Activated naive CD4-positive, alpha-beta T cell treated with anti-CD3 and anti-CD28 coated beads, Interleukin-2, amount 10 ng/mL, durations not matched to agents 5 hours and 36 hours (primary cell): ENCODE measurements at places on chromosomes 1 and 21. TPM values are rescaled to one million over a fixed set of nuclear protein-coding genes. Genes with fewer than 3 reads are reported as not detected.

Gene GPR37L1
- total RNA-seq, result not detected

Gene LRRC3
- total RNA-seq, result 4.0 TPM

Gene TATDN3
- 14.2 TPM for total RNA-seq

Gene E2F2
- 53.4 TPM for total RNA-seq

Gene XCL2
- not detected for total RNA-seq

Gene UTS2
- not detected for total RNA-seq

Gene EPHA8
- not detected for total RNA-seq

Gene AGMAT
- 15.9 TPM for total RNA-seq

Gene IL23R
- 0.12 TPM for total RNA-seq

Gene CTTNBP2NL
- total RNA-seq, result 0.39 TPM
